ENCODE measurements at places on chromosomes 7 and 10.

- no peak for DNase-seq
These were observed 104.9 kb upstream of the YAE1 start for GRCh38 chr7:39461263-39461820.

DNA sequence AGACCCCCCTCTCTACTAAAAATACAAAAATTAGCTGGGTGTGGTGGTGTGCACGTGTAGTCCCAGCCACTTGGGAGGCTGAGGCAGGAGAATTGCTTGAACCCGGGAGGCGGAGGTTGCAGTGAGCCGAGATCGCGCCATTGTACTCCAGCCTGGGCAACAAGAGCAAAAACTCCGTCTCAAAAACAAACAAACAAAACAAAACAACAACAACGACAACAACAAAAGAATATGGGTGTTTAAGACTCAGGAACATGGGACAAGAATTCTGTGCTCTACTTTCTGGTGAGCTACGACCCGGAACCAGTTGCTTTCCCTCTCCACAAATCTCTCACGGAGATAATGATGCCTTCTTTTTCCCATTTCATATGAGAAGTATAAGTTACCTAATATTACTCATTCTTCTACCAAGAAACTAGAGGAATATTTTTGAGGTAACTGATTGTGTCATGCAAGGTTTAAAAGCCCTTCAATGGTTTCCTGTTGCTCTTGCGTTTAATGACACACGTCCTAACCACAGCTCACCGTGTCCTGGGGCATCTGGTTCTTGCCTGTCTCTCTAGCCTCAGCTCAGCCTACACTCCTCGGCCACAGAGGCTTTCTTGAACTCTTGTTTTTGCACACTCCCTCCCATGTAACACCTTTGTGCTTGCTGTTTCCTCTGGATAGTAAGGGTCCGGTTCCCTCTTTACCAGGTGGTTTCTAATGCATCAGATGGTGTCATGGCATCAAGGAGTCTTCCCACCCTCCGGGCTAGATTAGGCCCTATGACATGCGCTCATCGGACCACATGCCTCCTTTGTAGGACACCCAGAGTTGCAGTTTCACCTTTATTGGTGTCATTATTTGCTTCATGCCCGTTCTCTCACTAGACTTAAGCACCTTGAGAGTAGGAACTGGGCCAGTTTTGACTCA lies 67.5 kb downstream of the PFKFB3 start:
- DNase-seq: no peak

GRCh38 chr7:151047976-151048815 lies at the start of gene ASIC3:
Gene ASIC3 (plus strand): TSS chr7:151048531. CDS start chr7:151048886, 355 bp downstream.
- DNase-seq: no peak

DNA sequence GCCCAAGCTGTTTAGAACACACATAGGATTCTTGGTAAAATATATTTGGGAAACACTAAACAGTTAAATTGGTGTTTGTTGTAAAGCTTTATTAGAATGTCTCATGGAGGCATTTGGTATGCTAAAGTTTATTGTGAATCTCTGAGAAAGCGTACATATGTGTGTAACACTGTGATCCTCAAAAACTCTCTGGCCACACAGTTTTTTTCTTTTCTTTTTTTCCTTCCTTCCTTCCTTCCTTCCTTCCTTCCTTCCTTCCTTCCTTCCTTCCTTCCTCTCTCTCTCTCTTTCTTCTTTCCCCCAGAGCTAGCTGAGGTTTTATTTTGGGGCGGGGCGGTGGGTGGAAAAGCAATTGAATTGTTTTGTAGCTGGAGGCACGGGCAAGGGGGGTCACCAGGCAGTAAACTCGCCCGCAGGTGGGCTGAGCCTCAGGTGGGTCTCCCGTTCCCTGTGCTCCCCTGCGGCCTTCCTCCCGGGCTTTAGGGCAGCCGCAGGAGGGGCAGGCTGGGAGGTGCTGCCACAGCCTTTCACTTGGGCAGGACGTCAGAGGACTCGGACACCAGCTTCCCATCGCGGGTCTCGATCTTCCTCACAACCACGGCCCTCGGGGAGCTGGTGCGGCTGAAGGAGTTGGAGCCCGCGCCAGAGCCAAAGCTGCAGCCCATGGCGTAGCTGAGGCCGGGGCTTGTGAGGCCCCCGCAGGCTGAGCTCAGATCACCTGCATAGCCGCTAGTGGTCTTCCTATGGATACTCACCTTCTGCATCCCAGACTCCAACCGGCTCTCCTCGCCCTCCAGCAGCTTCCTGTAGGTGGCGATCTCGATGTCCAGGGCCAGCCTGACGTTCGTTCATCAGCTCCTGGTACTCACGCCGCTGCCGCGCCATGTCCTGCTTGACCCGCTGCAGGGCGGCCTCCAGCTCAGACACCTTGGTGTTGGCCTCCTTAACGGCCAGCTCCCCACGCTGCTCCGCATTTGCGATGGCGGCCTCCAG lies 459.0 kb downstream of the GATA3 start:
- DNase-seq: no peak

- no peak for DNase-seq
These were observed 41.6 kb downstream of the TCERG1L start for GRCh38 chr10:131269776-131270460.

GRCh38 chr10:4708123-4708759 lies 117.8 kb upstream of the AKR1E2 start:
- no peak for DNase-seq

- no peak for DNase-seq
These were observed 3.7 kb upstream of the NANOS1 start for GRCh38 chr10:119025776-119026175.

DNA sequence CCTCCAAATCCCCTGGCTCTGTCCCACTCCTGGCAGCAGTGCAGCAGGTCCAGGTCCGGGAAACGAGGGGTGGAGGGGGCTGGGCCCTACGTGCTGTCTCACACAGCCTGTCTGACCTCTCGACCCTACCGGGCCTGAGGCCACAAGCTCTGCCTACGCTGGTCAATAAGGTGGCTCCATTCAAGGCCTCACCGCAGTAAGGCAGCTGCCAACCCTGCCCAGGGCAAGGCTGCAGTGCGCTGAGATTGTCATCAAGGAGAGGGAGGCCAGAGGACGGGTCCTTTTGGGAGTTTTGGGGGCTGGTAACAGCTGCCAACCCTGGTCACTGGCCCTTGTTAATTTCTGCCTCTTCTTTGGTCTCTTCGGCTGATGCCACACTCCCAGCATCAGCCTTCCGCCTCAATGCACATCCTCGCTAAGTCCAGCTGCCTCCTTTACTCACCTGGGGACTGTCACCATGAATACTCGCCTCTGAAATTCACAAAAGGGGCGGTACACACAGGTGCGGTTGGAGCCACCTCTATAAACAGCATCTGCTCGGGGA lies 3.5 kb downstream of the EPO start:
- no peak for DNase-seq

DNA sequence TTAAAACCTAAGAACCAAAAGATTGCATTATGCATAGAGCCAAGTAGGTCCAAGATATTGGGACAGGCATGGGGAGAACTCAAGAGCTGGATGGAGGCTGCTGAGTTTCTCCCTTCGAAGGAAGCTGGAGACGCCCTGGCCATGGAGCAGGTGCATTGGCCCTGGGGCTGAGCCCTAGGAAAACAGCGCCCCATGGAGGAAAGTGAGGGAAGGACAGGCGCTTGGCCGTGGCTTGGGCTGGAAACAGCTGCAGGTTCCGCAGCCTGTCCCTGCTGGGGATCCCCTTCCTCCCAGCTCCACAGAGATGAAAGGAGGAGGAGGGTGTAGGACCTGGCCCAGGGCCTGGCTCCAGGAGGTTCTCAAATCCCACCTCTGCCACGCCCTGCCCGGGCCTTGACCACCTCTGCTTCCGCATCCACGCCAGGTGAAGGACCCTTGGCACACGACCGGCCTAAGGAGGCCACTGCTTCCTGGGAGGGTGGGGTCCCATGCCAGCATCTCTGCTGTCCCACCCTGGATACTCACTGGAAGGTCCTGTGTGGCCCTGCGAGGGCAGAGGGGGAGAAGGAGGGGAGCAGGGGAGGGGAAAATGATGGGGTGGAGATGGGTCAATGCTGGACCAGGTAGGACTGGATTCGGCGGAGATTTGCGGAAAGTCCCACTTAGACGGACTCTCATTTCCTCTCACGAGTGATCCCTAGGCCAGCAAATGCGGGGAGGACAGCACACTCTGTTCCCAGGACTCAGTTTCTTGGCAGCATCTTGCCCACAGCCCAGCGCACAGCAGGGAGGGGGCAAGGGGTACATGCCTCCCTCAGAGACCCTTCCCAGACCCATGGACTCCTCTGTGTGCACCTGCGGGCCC lies 258.6 kb upstream of the TCERG1L start:
- DNase-seq: no peak

GRCh38 chr7:55018361-55019190 lies at the start of gene EGFR:
Gene EGFR (plus strand): TSS chr7:55019017. CDS start chr7:55019278, 261 bp downstream.
- DNase-seq: no peak

GRCh38 chr10:75403144-75403938 lies 1.8 kb upstream of the ZNF503 start:
- no peak for DNase-seq

- DNase-seq: no peak
These were observed 83.2 kb upstream of the PRR15 start for GRCh38 chr7:29480451-29480850.

GRCh38 chr7:42978496-42978895 lies 46.3 kb downstream of the MRPL32 start:
- no peak for DNase-seq

DNA sequence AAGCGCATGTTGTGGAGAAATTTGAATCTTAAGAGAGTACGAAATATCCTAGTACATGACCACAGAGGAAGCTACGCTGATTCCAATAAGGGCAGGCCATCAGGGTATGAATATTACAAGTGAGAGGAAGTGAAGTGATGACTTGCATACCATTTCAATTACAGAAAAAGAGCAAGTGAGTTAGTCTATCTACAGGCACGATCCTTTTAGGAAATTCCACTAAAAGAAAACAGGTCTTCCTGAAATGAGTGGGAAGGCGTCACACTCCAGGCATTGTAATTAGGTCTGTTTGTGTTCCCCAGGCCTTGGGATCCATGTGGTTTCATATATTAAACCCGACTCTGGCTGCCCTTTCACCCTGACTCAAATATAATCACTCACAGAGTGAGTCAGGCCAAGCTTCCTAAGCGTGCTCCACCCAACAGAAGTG lies 152.5 kb downstream of the SEMA3A start:
- peak; percentile 77 for DNase-seq

GRCh38 chr10:63520500-63521415 lies at the start of gene REEP3:
Gene REEP3 (plus strand): TSS chr10:63521401. CDS start chr10:63521546, 145 bp downstream.
- peak; percentile 69 for DNase-seq

DNA sequence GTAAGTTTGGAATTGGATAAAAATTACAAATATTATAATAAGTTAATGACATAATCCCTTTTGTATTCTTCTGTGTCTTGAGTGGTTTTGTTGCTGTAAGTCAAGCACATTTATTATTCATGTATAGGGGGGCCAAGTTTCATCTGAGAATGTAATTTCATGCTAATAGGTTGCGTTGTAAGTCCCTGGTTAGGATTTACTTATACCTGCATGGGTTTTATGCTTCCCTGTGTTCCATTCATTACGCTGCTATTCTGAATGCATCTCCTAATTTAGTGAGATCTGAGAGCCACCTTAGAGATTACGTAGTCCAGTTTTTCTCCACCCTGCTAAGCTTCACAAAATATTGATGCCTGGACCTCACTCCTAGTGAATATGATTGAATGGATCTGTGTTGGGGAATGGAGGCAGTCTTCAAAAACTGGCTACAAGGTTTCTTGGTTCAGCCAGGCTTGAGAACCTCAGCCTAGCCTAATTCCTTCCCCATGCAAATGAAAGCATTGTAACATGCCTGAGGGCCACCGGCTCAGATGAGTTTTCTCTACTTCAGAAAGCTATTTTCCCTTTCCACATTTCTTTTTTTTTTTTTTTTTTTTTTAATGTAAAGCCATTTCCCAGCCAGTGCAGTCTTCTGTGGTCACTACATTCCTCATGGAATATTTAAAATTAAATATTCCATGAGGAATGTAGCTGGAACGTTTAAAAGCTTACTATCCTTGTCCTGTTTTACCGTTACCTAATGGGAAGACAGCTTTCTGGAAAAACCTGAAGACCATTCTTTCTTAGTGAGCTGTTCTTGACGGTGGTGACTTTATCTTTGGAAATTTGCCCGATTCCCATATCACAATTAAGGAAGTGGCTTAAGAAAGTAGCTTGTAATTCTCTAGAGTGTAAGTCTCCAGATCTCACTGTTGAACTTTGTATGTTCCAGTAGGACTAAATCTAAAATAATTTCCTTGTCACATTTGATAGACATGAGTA lies 16.0 kb downstream of the PAPSS2 start:
- peak; percentile 69 for DNase-seq

GRCh38 chr7:129136887-129137642 lies 7.4 kb upstream of the TSPAN33 start:
- DNase-seq: no peak

DNA sequence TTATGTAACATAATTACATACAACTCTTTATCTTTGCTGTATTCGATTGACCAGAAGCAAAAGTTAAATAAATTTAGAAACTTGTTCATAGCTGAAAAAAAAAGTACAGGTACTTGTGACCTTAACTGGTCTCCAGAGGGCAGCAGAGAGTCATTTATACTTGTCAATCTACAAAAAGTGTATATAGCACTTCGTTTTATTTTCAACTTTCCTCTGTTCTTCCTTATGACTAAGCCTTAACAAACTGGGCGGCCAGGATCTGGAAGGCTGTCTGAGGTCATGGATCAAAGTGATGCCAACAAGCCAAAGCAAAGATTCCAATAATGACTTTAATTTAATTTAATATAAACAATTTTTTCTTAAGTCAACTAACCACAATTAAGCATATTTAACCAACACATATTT lies 29.8 kb downstream of the C10orf67 start:
- DNase-seq: peak; percentile 42
